ENCODE measurements at places on chromosomes 3 and 15. TPM values are rescaled to one million over a fixed set of nuclear protein-coding genes. Genes with fewer than 3 reads are reported as not detected.

GRCh38 chr3:15327941-15328340, 4.4 kb downstream of the SH3BP5 start:
- DNase-seq = peak; percentile 89
- no peaks in the 10 kb centered on the region for H3K27me3 ChIP-seq
- peaks cover 64% of the 10 kb centered on the region for H3K4me1 ChIP-seq
- H3K36me3 ChIP-seq = peaks cover 25% of the 10 kb centered on the region
- H3K4me3 ChIP-seq = no peak overlapping the region

PPCDC gene
- total RNA-seq = 5.6 TPM

DNA sequence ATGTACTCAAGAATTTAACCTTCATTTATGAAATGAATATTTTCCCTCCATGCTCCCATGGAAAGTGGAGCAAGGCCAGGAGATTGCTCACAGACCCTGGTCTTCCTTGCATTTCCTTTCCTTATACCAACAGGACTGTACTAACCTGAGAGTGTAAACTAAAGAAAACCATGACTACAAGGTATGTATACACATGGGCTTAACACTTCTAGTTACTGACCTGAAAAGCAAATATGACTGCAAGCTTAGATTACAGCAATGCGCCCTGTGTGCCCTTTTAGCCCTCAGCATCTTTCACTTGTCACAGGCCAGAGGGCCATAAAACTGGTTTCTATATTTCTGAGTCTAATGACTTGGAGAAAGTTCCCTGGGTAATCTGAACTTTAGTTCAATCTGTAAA, 52.1 kb downstream of the NEK10 start:
- no peak overlapping the region for H3K4me3 ChIP-seq
- no peaks in the 10 kb centered on the region for H3K27me3 ChIP-seq
- H3K27ac ChIP-seq = no peak overlapping the region
- peaks cover 5% of the 10 kb centered on the region for H3K4me1 ChIP-seq

ITPKA gene
- total RNA-seq = 0.29 TPM

- H3K4me3 ChIP-seq = no peak overlapping the region
- no peaks in the 10 kb centered on the region for H3K4me1 ChIP-seq
- DNase-seq = no peak
- H3K27me3 ChIP-seq = no peaks in the 10 kb centered on the region
Measured at GRCh38 chr3:148366743-148367410, 330.8 kb upstream of the AGTR1 start.

DNA sequence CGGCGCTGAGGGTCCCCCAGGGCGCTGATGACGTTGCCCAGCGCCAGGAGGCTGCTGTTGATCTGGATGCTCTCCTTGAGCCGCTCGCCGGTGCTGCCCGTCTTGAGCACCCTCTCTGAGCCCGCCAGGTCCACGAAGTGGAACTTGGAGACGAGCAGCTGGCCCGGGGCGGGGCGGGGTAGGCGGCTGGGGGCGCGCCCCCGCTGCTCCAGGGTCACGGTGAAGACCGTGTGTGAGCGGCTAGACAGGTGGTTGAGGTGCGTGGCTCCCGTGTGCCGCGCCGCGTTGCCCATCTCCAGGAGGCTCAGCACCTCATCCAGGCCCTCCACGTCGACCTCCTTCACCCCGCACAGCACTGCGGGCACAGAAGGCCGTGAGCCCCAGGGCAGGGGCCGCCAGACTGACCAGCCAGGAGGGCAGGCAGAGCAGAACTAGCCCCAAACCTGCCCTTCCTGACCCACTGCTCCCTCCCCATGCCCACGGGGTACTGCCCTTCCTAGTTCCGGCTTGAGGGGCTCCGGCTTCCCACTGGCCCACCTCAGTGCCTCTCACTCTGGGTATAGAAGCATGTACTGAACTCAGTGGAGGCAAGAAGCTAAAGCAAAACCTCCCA, 6.1 kb downstream of the KIF7 start:
- no peak overlapping the region for H3K27ac ChIP-seq
- no peaks in the 10 kb centered on the region for H3K27me3 ChIP-seq
- H3K4me3 ChIP-seq = no peak overlapping the region
- H3K36me3 ChIP-seq = peaks cover 49% of the 10 kb centered on the region
- no peaks in the 10 kb centered on the region for H3K4me1 ChIP-seq

GRCh38 chr15:85927931-85928537, 133.3 kb upstream of the KLHL25 start:
- no peaks in the 10 kb centered on the region for H3K4me1 ChIP-seq
- H3K4me3 ChIP-seq = no peak overlapping the region
- DNase-seq = no peak
- H3K27me3 ChIP-seq = no peaks in the 10 kb centered on the region
- H3K27ac ChIP-seq = no peak overlapping the region
- H3K36me3 ChIP-seq = no peaks in the 10 kb centered on the region

DNA sequence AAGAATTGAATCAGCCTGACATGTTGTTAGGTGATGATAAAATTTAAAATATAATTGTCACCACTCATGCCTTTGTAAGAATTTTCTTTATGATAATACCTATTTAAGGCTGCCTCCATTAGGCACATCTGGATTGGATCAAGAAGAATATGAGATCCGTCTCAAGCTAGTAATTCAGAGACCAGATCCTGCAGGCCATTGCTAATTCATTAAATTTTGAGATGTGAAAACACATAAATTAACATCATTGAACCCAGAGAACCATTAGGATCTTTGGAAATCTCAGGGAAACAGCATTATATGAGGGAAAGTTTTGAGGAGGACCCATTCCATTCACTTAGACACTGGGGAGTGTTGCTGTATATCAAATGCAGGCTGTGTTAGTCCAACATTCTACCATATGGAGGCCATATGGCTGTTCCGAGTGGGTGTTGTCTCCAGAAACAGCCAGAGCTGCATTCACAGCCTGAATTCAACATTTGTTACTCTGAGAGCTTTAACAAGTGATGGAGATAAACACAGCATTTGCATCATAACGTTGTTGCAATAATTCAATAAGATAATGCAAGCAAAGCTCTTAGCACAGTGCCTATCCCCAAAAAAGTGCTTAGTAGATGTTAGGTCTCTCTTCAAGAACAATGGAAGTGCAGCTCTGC, 67.4 kb downstream of the DTWD1 start:
- no peak overlapping the region for H3K27ac ChIP-seq
- peaks cover 13% of the 10 kb centered on the region for H3K4me1 ChIP-seq
- H3K4me3 ChIP-seq = no peak overlapping the region
- no peaks in the 10 kb centered on the region for H3K27me3 ChIP-seq
- no peaks in the 10 kb centered on the region for H3K36me3 ChIP-seq
- no peak for DNase-seq

ADPRH gene
- 8.3 TPM for total RNA-seq

GRCh38 chr3:79094654-79095053, 673.1 kb downstream of the ROBO1 start:
- H3K4me3 ChIP-seq = no peak overlapping the region
- H3K27me3 ChIP-seq = no peaks in the 10 kb centered on the region
- H3K4me1 ChIP-seq = no peaks in the 10 kb centered on the region
- H3K27ac ChIP-seq = no peak overlapping the region
- no peak for DNase-seq
- H3K36me3 ChIP-seq = no peaks in the 10 kb centered on the region

- no peaks in the 10 kb centered on the region for H3K36me3 ChIP-seq
- H3K4me1 ChIP-seq = no peaks in the 10 kb centered on the region
- H3K27me3 ChIP-seq = peaks cover 10% of the 10 kb centered on the region
- no peak overlapping the region for H3K27ac ChIP-seq
Measured at GRCh38 chr15:31149987-31150386, 48.5 kb upstream of the TRPM1 start.

KBTBD13 gene
- total RNA-seq = not detected

MAPKBP1 gene
- total RNA-seq = 25.6 TPM

DNA sequence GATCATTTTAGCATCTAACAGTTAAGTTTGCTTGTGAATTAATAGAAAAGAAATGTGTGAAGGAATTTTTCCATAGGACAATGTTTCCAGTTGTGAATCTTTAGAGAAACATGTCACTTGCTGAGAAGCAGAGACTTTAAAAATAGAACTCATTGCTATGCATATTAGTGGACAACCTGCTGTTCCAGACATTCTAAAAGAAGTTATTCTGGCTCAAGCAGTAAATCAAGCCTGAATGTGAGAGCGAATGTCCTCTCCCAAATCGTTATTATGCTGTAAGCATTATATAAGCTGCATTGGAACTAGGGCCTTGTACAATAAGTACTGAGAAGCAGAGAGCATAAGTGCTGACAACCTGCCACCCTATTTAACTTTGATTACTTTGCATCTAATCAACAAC, 990.9 kb downstream of the PLOD2 start:
- no peaks in the 10 kb centered on the region for H3K36me3 ChIP-seq
- DNase-seq = no peak
- no peaks in the 10 kb centered on the region for H3K4me1 ChIP-seq
- H3K4me3 ChIP-seq = no peak overlapping the region

- peak overlapping the region; percentile 57 for H3K4me3 ChIP-seq
- no peaks in the 10 kb centered on the region for H3K36me3 ChIP-seq
- DNase-seq = peak; percentile 76
- H3K27me3 ChIP-seq = peaks cover 20% of the 10 kb centered on the region
- H3K27ac ChIP-seq = no peak overlapping the region
Measured at GRCh38 chr3:56467801-56468183, 475 bp downstream of the ERC2 start.

DNA sequence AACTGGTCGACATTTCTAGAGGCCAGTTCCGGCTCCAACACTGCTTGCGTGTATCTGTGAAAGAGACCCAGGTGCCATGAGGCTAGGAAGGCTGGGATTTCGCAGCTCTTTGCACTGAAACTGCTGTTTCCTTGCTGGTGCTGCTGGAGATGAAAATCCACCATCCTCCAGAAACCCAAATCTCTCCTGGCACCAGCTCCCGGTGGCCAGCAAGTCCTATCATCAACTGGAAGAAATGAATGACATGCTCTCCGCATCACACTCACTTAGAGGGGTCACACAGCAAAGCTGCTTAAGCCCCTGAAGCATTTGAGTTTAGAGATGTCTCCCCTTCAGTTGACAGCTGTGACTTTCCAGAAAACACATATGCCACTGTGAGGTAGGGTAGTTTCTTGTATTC, 471.8 kb upstream of the PROK2 start:
- peaks cover 21% of the 10 kb centered on the region for H3K27me3 ChIP-seq
- peaks cover 6% of the 10 kb centered on the region for H3K4me1 ChIP-seq
- no peaks in the 10 kb centered on the region for H3K36me3 ChIP-seq
- no peak for DNase-seq
- no peak overlapping the region for H3K27ac ChIP-seq
- H3K4me3 ChIP-seq = no peak overlapping the region

GRCh38 chr3:57078344-57078634, 17.8 kb downstream of the SPATA12 start:
- H3K4me3 ChIP-seq = peak overlapping the region; percentile 74
- H3K27ac ChIP-seq = no peak overlapping the region
- peaks cover 8% of the 10 kb centered on the region for H3K4me1 ChIP-seq
- H3K27me3 ChIP-seq = peaks cover 46% of the 10 kb centered on the region
- no peaks in the 10 kb centered on the region for H3K36me3 ChIP-seq

GRCh38 chr3:162052636-162053035, 556.0 kb downstream of the OTOL1 start:
- no peaks in the 10 kb centered on the region for H3K27me3 ChIP-seq
- no peaks in the 10 kb centered on the region for H3K36me3 ChIP-seq
- no peak overlapping the region for H3K4me3 ChIP-seq
- H3K27ac ChIP-seq = no peak overlapping the region
- peak; percentile 0 for DNase-seq
- no peaks in the 10 kb centered on the region for H3K4me1 ChIP-seq

DNA sequence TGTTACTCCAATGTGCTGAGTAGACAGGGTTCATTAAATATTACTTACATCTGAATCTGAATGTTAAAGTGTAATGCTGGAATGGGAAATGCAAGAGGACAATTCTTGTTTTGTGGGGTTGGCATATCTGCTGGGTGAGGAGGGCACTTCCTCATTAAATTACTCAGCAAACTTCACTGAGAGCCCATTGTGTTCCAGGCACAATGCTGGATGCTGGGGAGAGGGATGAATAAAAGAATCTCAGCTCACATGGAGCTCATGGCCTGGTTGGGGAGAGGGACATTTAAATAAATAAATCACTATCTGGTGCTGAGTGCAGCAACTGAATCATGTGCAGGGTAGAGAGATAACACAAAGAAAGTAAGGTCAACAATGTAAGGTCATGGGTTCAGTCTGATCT, 199.2 kb upstream of the CFAP20DC start:
- peaks cover 4% of the 10 kb centered on the region for H3K4me1 ChIP-seq

DNA sequence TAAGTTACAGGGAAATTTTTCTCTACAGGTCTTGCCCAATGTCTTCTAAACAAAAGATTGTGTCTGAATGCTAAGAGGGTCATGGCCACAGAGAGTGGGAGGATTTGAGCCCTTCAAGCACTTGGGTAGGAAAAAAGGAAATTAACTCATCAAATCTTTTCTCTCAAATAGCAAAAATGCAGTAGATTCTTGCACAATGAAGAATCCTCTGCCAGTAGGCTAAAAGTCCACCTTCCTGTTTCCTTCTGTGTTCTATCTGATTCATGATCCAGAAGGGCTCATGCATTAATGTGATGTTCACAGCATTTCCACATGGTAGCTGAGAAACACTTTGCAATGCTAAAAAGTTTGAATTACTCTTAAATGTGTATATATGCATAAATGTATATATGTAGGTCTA, 177.1 kb downstream of the CD47 start:
- no peak overlapping the region for H3K27ac ChIP-seq
- H3K36me3 ChIP-seq = no peaks in the 10 kb centered on the region
- H3K27me3 ChIP-seq = peaks cover 20% of the 10 kb centered on the region
- DNase-seq = peak; percentile 51

EHD4 gene
- 15.9 TPM for total RNA-seq

GRCh38 chr3:71681224-71681668, 44.0 kb downstream of the EIF4E3 start:
- peaks cover 24% of the 10 kb centered on the region for H3K4me1 ChIP-seq
- DNase-seq = peak; percentile 84
- no peaks in the 10 kb centered on the region for H3K36me3 ChIP-seq
- H3K4me3 ChIP-seq = peak overlapping the region; percentile 57
- no peaks in the 10 kb centered on the region for H3K27me3 ChIP-seq

DNA sequence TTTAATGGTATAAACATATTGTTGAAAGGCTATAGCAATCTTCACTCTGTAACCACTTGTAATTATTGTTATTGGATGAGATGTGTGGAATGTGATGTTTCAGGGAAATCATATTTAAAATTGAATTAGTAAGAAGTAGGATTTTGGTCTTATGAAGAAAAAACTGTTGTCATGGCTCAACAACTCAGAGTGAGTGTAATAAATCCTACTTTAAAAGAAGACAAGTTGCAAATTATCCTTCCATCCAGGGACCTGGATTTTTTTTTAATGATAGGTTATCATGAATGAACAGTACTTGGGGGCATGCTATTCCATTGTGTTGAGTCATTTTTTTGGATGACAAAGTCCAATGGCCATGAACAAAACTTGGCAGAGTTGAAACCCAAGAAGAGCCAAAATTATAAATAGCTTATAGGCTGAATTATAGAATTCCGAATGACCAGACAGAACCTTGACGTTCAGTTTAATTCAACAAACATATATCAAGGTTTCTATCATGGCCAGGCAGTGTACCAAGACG, 625.5 kb upstream of the ZNF717 start:
- no peaks in the 10 kb centered on the region for H3K4me1 ChIP-seq
- H3K27ac ChIP-seq = no peak overlapping the region
- no peaks in the 10 kb centered on the region for H3K36me3 ChIP-seq
- no peak overlapping the region for H3K4me3 ChIP-seq

DNA sequence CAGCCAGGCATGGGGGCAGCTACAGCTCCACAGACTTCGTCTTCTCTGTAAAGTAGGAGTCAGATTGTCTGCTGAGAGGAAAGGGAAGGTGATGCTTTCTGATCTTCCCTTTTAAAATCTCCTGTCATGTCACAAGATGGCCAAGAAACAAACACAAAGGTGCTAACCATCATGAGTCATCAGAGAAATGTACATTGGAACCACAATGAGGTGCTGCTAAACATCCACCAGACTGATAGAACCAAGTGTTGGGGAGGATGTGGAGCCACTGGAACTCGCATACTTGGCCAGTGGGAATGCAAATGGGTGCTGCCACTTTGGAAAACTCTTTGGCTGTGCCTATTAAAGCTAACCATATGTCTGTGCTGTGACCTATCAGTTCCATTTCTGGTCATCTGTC, 268.8 kb downstream of the SLCO3A1 start:
- H3K36me3 ChIP-seq = no peaks in the 10 kb centered on the region
- no peak for DNase-seq
